Nephron progenitor cell (in vitro differentiated cells): ENCODE measurements at places on chromosomes 3 and 15.

- peak; percentile 57 for DNase-seq
Observed at GRCh38 chr15:29196290-29196689, 73.3 kb downstream of the NSMCE3 start.

- peak; percentile 82 for DNase-seq
Observed at GRCh38 chr3:63863150-63864007, at the start of the genes ATXN7 and THOC7. ATXN7 (plus strand) TSS chr3:63863867; CDS start chr3:63912599, 48,732 bp downstream. THOC7 (minus strand) TSS chr3:63863805; CDS start chr3:63863790, 15 bp downstream.

- DNase-seq = no peak
Observed at GRCh38 chr3:64397573-64397972, 172.3 kb upstream of the PRICKLE2 start.

DNA sequence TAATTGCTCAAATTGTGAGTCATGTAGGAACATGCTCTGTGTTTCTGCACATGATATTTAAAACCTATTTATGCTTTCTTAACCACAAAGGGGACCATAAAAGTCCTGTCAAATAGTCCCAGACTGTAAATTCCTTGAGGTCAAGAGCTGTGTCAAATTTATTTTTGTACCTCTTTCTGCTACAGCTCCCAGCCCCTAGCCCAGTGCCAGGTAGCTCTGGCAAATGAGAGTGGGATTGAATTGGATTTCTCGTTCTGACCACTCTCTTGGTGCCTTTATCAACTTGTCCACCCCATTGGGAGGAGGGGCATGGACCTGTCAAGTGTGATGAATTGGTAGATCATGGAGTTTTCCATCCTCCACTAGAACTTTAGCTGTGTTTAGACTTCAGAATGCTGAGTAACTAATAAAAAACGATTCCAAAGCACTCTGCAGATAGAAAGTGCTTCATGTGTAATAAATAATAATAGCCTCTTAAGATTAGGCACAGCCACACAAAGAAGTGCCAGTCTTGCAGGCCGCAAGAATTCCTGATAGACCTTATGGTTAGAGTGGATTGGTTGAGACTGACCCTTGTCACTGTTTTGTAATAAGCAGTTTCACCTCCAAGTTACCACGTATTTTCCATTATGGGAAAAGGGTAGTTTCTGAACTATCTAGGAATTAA is 120.4 kb downstream of the LPP start:
- DNase-seq = no peak

DNA sequence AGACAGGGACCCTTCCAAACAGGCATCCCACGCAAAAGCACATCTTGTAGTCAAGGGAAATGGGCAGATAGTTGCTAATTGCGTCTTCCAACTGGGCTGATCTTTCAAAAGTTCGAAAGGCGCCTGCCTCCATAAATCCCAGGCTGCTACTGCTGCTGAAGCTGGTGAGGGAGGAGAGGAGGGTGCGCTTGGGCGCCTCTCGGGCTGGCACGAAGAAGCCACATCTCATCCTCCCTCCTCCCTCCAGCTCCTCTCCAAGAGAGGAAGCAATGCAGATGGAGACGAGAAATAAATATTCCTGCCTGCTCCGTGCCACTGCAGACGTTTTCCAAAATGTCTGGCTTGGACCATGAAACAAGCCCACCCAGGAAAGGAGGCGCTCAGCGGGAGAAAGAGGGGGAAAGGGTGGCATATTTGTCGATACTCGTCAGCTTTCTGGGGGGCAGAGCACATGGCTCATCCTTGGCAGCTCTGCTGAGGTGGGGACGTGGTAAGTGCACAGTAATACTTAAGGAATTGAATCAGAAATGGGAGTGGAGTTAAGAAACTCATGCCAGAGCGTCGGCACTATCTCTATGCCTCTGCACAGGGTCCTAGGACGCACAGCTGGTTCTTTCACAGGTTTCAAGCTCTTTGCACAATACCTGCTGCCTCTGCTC is 88.9 kb upstream of the FEZF2 start:
- DNase-seq = no peak

DNA sequence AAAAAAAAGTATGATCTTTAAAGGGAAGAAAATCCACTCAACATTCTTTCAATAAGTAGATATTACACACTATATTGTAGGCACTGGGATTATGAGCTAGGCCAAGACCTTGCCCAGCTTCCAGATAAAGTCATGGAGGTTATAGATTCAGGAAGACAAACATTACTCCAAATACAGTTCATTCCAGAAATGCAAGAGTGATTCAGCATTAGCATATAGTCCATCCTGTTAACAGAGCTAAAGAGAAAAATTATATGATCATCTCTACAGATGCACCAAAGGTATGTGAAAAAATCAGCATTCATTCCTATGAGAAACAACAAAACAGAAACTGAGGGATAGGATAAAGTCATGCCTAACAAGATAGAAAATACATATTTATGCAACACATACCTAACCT is 42.1 kb upstream of the NSMCE3 start:
- DNase-seq = no peak
